Mucosa of gallbladder (tissue), 1 donor: ENCODE measurements at places on chromosomes 2 and 18. TPM values are rescaled to one million over a fixed set of nuclear protein-coding genes. Genes with fewer than 3 reads are reported as not detected.

DNA sequence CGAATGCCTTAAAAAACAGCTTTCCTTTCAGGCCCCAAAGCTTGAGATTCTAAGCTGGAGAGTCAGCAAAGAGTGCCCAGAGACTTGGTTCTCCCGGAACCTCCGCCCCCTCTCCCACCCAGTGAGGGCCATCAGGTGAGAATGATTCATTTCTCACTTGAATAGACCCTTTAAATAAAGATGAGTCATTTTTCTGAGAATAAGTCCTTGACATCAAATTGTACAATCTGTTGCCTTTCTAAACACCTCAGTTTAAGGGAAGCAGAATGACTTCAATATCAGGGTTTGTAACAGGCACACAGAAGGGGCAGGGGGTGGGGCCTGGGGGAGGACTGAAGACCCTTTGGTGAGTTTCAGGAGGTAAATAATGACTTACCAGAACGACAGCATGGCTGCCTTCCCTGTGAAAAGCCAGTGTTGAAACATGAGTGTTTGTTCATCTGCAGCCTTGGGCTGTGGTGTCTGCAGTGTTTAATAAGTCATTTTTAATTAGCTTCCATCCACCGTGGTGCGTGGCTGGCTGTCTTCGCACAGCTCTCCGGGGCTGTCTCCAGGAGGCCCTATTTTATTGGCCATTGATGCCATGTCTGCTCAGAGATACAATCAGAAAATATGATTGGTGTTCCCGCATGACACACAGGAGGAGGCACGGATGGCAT lies 134.9 kb upstream of the ZNF236 start:
- DNase-seq, result no peak

The KANSL1L gene
- 58.3 TPM for total RNA-seq

- no peak for DNase-seq
Observed at GRCh38 chr2:223537651-223538601, 64.2 kb downstream of the SCG2 start.

DNA sequence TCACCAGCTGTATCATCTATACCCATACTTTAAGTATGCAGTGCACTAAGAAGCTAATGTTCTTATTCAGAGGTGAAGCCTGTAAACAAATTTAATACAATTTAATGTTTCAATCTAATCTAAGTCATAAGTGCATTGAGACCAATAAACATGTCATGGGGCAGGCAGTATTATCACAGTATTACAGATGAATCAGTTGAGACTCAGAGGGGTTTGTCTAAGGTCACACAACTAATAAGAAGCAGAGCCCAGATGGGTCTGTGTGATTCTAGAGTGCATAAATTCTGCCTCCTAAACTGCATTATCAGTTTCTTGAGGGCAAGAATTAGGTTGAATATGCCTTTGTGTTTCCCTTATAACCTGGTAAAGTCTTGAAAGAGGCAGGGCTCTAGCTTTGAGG lies 140.9 kb upstream of the RNF152 start:
- DNase-seq, result no peak

The ALPP gene
- total RNA-seq, result not detected

GRCh38 chr18:58533766-58534165 lies 95.1 kb downstream of the ALPK2 start:
- no peak for DNase-seq

- DNase-seq, result no peak
Observed at GRCh38 chr2:47666332-47666731, 116.6 kb upstream of the MSH6 start.
